ENCODE measurements at places on chromosomes 13 and 19.
A peak's percentile ranks its signal among the peaks of the same experiment; 100 is the strongest.

DNA sequence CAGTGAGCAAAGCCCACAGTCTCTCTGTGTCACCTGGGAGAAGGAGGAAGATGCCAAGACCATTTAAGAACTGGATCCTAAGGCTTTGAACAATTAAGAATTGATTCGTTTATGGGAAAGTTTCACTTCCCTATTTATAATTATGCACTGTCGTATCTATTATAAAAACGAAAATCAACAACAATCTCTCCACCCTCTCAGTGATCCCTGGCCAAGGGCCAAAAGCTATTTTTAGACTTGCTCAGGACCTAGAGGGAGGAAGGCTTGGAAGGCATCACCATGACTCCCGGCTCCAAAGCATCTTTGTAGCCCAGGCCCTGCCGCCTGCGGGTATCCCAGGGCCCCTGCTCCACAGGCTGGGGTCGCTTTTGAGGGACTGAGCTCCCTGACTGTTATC, 1.3 kb downstream of the RHPN2 start:
- no peak for DNase-seq

DNA sequence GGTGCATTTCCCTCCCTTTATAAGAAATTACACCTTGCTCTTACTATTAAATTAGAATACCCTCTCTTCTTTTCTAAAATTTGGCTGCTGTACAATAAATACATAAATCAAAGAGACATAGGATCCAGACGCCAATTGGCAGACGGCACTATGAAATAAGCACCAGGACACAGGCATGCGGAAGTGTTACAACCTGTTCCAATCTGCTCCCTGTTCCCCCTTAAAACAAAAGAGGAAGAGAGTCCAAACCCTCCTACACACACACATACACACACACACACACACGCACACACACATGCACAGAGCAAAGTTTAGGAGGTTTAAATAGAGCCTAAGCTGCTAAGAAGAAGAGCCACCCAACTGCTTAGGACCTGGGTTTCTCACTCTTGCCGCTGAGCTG, 75.6 kb upstream of the ZNF507 start:
- DNase-seq = no peak

- no peak for DNase-seq
These were observed 19.7 kb upstream of the CEACAM3 start for GRCh38 chr19:41776700-41777099.

DNA sequence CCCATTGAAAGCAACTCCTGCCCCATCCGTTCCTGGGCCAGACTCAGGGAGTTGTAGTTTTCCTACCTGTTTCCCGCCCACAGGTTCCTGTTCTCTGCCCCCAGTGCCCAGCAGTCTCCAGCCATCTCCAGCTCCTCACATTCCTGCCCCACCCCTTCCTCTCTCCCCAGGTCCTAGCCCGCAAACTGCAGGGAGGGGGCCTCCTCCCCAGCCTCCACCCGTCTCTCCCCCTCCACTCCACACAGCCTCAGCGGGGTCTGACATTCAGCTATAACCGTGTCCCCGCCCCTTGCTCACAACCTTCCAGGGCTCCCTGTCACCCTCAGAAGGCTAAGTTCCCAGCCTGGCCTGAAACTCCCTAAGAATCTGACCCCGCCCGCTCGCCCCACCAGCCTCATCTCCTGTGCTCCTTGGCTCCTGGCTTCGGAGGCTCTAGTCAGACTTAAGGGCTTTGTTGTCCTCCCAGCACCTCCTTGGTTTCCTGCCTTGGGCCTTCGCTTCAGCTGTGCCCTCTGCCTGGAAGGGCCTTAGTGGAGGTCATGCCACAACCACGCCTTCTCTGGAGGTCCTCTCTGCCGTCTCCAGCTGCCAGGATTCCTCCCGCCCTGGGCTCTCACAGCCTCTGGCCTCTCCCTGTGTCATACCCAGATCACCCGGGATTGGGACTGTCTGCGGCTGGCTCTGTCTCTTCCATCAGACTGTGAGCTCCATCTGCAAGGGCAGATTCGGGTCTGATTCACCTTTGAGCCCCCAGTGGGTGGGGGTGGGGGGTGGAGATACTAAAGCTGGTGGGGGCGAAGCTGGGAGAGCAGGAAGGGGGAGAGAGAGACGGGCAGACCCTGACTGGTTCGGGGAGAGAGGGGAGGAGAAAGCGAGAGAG, 5.1 kb upstream of the SPACA6 start:
- peak; percentile 67 for DNase-seq

- no peak for DNase-seq
These were observed 27.0 kb upstream of the MIER2 start for GRCh38 chr19:371501-372168.

GRCh38 chr13:51585696-51586095, 1.4 kb downstream of the WDFY2 start:
- no peak for DNase-seq

- DNase-seq = no peak
These were observed 285.0 kb upstream of the PCDH20 start for GRCh38 chr13:61700620-61701019.

DNA sequence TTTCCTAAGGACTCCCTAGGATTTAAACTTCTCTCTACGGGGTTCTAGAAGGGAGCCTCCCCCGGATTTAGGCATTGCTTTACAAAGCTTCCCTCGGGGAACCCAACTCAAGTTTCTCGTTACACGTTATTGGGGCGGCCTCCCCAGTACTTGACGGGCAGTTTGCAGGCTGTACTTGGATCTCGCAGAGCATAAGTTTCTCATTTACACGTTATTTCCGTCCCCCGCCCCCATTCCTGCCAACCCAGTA, 584 bp downstream of the SMG9 start:
- no peak for DNase-seq

- no peak for DNase-seq
These were observed 11.5 kb upstream of the CBY2 start for GRCh38 chr13:45690636-45691035.

Measured in HS-27A (cell line).